T-helper 2 cell treated with Interferon-gamma antibody and Interleukin-4, amounts not matched to agents 5 μg/mL and 100 μg/mL, for 36 hours (primary cell): ENCODE measurements at places on chromosomes 16 and 17.

DNA sequence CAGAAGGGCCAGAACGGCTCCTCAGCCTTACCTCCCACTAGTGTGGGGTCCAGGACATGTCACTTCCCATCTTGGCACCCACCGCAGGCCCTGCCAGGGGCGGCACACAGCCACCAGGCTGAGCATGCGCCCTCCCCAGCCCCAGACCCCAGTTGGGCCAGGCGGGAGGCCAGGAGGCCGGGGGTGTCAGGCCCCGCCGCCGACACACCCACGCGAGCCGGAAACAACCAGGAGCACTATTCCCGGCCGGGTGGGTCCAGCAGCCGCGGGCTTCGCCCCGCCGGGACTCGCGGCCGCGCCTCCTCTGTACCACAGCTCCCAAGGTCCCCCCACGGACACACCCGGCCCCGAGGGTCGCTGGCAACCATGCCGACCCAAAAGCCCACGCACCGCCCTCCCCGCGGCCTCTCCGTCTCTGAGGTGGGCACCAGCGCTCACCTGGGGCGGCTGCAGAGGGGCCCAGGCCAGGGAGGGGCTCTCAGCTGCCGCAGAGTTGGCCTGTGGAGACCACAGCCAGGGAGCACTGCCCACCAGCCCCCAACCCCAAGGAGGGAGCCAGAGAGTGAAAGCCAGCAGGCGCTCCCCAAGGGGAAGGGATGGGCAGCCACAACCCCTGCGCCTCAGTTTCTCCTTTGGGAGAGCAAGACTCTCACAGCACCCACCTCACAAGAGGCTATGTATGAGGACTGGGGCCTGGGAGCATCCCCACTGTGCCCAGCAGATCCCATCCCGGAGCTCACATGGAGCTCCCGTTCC lies 18.0 kb downstream of the B9D1 start:
- no peak overlapping the region for H3K4me3 ChIP-seq
- H3K27ac ChIP-seq = no peak overlapping the region
- H3K27me3 ChIP-seq = no peaks in the 10 kb centered on the region
- no peaks in the 10 kb centered on the region for H3K4me1 ChIP-seq
- no peaks in the 10 kb centered on the region for H3K36me3 ChIP-seq
- no peak for DNase-seq

DNA sequence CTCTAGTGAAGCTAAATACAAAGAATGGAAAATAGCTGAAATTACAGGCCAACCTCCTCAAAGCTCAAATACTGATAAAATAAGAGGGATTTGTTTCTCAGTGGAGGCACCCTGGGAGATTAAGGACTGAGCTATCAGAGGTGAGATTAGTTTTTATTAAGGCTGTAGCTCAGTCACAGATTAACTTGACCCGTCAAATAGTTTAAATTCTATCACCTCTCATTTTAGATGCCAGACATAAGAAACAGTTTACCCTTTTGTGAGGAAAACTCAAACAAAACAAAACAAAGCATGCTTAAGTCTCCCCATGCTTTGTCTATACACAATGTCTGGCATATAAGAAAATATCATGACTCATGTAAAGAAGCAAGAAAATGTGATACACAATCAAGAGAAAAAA lies 208.3 kb upstream of the PMFBP1 start:
- DNase-seq = no peak
- H3K36me3 ChIP-seq = no peaks in the 10 kb centered on the region
- no peaks in the 10 kb centered on the region for H3K4me1 ChIP-seq
- no peak overlapping the region for H3K4me3 ChIP-seq

DNA sequence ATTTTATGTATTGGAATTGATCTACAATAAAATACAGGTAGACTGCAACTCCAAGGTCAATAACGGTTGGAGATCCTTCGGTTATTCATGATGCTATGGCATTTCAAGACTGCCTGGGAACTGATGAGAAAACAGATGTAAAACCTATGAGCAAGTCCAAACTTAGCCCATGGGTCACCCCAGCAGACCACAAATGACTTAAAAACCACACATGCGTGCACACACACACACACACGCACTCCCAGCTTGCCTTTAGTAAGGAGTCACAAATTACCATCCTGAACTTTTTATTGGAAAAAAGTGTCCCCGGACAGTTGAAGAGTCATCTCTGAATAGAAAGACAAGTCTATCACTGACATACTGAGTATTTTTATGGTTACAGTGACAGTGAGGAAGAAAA lies 26.7 kb downstream of the TRIM25 start:
- DNase-seq = no peak
- H3K27me3 ChIP-seq = no peaks in the 10 kb centered on the region
- no peaks in the 10 kb centered on the region for H3K4me1 ChIP-seq
- H3K27ac ChIP-seq = no peak overlapping the region
- peaks cover 61% of the 10 kb centered on the region for H3K36me3 ChIP-seq

GRCh38 chr17:19000531-19001325 lies 3.8 kb downstream of the FAM83G start:
- DNase-seq = no peak
- peaks cover 16% of the 10 kb centered on the region for H3K36me3 ChIP-seq
- peaks cover 21% of the 10 kb centered on the region for H3K4me1 ChIP-seq
- H3K27ac ChIP-seq = no peak overlapping the region
- H3K27me3 ChIP-seq = no peaks in the 10 kb centered on the region

GRCh38 chr17:63934183-63935112 lies 2.3 kb upstream of the CD79B start:
- peaks cover 6% of the 10 kb centered on the region for H3K27me3 ChIP-seq
- DNase-seq = no peak
- no peak overlapping the region for H3K4me3 ChIP-seq
- H3K4me1 ChIP-seq = peaks cover 21% of the 10 kb centered on the region
- no peak overlapping the region for H3K27ac ChIP-seq

- peak overlapping the region; percentile 29 for H3K27ac ChIP-seq
- H3K4me1 ChIP-seq = peaks cover 20% of the 10 kb centered on the region
- H3K27me3 ChIP-seq = peaks cover 36% of the 10 kb centered on the region
Measured at GRCh38 chr17:55237268-55237667, 27.5 kb upstream of the HLF start.

- peaks cover 38% of the 10 kb centered on the region for H3K4me1 ChIP-seq
- peak overlapping the region; percentile 48 for H3K4me3 ChIP-seq
- peak; percentile 41 for DNase-seq
- no peaks in the 10 kb centered on the region for H3K27me3 ChIP-seq
- peak overlapping the region; percentile 86 for H3K27ac ChIP-seq
- peaks cover 2% of the 10 kb centered on the region for H3K36me3 ChIP-seq
Measured at GRCh38 chr17:72725433-72726068, 366.9 kb downstream of the SLC39A11 start.

DNA sequence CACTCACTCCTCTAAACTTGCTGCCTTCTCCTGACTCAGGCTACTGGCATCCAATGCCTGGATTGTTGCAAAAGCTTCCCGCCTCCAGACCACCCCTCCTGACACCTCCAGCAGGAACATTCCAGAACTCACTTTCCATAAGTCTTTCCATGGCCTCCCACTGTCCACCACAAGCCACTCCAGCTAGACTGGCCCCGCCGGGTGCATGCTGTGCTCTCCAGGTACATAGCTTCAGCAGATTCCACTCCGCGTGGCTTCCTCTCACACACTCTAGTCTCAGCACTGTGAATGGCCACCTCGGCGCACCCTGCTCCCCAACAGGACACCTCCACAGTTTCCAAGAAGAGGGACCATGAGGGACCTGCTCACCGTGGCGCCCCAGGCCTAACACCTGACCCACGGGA lies 25.9 kb upstream of the FAAP100 start:
- H3K36me3 ChIP-seq = peaks cover 24% of the 10 kb centered on the region
- no peak overlapping the region for H3K4me3 ChIP-seq
- no peak for DNase-seq
- H3K27me3 ChIP-seq = no peaks in the 10 kb centered on the region
- peaks cover 2% of the 10 kb centered on the region for H3K4me1 ChIP-seq
- no peak overlapping the region for H3K27ac ChIP-seq

GRCh38 chr17:28004344-28004743 lies 38.1 kb upstream of the NLK start:
- H3K27me3 ChIP-seq = peaks cover 6% of the 10 kb centered on the region
- H3K36me3 ChIP-seq = no peaks in the 10 kb centered on the region
- no peaks in the 10 kb centered on the region for H3K4me1 ChIP-seq
- H3K27ac ChIP-seq = no peak overlapping the region
- H3K4me3 ChIP-seq = no peak overlapping the region

DNA sequence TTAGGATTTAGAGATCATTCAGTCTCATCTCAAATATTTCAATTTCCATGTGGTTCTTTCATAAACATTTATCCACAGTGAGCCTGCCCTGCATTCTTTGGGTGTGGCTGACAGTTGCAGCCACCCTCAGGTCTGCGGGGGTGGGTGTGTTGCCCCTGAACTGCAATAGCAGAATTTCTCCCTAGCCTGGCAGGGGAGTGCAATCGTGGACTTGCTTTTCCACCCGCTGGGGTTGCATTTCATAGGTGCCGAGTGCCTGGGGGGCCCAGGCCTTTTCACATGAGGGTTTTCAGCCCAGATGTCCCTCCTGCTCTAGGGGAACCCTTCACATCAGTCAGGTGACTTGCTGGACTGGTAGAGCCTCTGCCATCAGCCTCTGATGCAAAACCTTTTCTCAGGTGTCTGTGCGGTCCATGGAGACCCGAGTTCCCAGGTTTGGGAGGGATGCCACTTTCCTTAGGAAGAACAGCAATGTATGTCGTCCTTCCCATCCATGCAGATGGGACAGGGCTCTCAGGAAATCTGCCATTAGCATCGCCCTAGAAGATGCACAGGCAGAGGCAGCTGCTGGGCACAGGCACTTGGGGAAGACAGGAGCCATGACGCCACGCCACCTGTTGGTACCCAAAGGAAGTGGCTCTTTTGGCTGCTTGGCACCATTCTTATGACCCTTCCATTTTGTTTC lies 2.4 kb upstream of the USP36 start:
- DNase-seq = peak; percentile 40
- peaks cover 28% of the 10 kb centered on the region for H3K4me1 ChIP-seq
- H3K27me3 ChIP-seq = no peaks in the 10 kb centered on the region
- peaks cover 10% of the 10 kb centered on the region for H3K36me3 ChIP-seq
- no peak overlapping the region for H3K4me3 ChIP-seq

DNA sequence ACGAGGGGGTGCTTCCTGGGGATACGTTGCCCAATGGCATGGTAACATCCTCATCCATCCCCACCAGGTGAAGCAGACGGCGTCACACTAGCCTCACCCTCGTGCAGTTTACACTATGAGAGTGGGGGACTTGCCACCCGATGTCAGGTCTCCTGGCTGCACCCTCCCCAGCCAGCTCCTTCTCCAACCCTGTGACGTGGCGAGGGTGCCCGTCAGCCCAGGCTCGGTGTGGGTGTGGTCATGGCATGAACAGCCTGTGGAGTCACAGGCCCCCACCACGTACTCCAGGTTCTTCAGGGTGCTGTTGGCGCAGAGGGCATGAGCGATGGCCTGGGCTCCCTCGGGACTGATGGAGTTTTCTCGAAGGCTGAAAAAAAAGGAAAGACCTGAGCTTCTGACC lies 28.3 kb downstream of the NLRC3 start:
- H3K4me3 ChIP-seq = no peak overlapping the region
- no peak overlapping the region for H3K27ac ChIP-seq
- no peaks in the 10 kb centered on the region for H3K4me1 ChIP-seq
- no peak for DNase-seq
- no peaks in the 10 kb centered on the region for H3K27me3 ChIP-seq

- DNase-seq = no peak
- H3K27me3 ChIP-seq = no peaks in the 10 kb centered on the region
- H3K4me3 ChIP-seq = peak overlapping the region; percentile 77
- peaks cover 17% of the 10 kb centered on the region for H3K36me3 ChIP-seq
- peak overlapping the region; percentile 52 for H3K27ac ChIP-seq
Measured at GRCh38 chr16:683396-684070, 601 bp downstream of the JMJD8 start.

DNA sequence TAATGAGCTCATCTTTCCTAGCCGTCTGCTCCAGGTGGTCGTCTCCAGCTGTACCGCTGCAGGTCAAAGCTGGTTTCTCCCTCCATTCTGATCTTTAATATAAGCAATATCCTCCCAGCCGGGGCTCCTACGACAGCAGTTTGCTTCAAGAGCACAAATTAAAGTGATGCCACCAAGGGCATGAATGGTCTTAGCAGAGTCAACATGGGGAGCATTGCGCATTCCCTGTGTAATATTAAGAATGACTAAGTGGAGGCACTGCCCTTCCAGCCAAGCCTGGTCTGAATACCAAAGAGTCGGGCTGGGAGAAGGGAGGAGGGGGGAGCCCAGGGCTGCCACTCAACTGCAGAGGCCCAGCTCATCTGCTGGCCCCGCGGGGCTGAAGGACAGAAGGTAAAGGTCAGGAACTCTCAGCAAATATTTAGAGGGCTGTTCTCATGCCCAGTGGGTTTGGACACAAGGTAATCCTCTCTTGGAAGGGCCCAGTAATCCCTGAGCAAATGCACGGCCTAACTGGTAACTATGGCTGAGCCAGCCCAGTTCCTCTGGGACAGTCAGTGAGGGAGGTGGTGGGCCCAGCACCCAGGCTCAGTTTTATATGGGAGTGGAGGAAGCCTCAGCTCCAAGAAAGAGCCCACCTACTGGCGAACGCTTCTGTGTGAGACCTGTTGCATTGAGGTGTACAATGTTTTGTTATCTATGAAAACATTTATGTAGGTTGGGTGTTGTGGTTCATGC lies 121.2 kb downstream of the IRX3 start:
- no peak overlapping the region for H3K4me3 ChIP-seq
- no peak overlapping the region for H3K27ac ChIP-seq
- no peaks in the 10 kb centered on the region for H3K4me1 ChIP-seq
- peaks cover under 1% of the 10 kb centered on the region for H3K27me3 ChIP-seq
- H3K36me3 ChIP-seq = no peaks in the 10 kb centered on the region

DNA sequence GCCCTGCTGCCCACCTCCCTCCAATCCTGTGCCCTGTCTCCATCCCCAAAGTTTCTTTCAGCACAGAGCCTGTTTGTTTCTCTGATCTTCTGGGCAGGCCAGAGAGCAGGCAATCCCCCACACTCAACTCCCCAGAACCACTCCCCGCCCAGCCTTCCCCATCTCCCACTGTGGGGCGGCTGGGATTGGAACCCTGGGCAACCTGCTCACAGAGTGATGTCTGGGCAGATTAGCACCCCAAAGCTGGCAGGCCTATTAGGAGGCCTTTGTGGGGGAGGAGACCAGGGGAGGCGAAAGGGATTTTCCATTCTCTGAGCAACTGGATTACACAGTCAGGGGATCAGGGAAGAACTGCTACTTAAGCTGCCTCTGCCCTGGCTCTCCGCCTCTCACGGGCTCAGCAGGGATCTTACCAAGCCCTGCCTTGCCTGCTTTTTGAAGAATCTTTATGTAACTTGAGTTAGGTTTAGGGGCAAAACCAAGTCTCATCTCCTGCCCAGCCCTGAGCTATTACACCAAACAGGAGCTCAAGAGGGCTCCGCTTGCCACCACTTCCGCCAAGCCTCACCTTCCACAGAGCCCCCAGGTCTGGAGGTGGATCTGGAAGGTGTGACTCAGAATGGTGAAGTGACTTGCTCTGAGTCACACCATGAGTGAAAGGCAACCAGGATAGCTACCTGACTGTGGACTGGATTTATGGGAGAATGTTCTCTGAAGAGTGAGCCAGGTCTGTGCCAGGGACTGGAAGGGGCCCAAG lies 16.0 kb upstream of the LHX1 start:
- peaks cover 9% of the 10 kb centered on the region for H3K4me1 ChIP-seq
- H3K27me3 ChIP-seq = peaks cover 25% of the 10 kb centered on the region

GRCh38 chr16:29308644-29309546 lies 97.6 kb downstream of the NPIPB11 start:
- H3K27me3 ChIP-seq = no peaks in the 10 kb centered on the region
- H3K36me3 ChIP-seq = no peaks in the 10 kb centered on the region
- H3K27ac ChIP-seq = no peak overlapping the region
- no peaks in the 10 kb centered on the region for H3K4me1 ChIP-seq

GRCh38 chr17:52110923-52111581 lies 47.5 kb downstream of the CA10 start:
- no peak overlapping the region for H3K4me3 ChIP-seq
- H3K36me3 ChIP-seq = no peaks in the 10 kb centered on the region
- no peaks in the 10 kb centered on the region for H3K4me1 ChIP-seq
- DNase-seq = no peak
- no peak overlapping the region for H3K27ac ChIP-seq
- H3K27me3 ChIP-seq = no peaks in the 10 kb centered on the region
